Hematopoietic multipotent progenitor cell treated with erythropoietin and hydrocortisone succinate and interleukin-3 and kit ligand, for 17 days (in vitro differentiated cells): ENCODE measurements at places on chromosomes 6 and 20.

DNA sequence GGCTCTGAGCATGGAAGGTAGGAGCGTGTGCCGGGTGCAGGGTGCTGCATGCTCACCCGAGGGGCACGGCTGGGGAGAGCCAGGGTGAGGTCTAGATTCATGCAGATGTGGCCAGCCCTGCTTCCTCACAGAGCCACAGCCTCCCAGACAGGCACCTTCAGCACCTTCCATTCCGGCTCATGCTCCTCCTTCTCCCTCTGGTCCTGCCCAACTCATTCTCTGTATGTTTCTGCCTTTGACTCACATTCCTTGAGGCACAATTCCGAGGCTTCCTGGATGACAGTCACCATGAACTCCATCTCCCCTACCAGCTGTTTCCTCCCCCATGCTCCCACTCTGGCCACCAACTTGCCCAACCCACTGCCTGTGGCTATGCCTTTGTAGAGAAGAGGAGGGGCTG lies 35.4 kb downstream of the DACT2 start:
- no peak for DNase-seq

- DNase-seq: no peak
Measured at GRCh38 chr20:62355516-62355877, 11.6 kb downstream of the LAMA5 start.

- DNase-seq: peak; percentile 50
Measured at GRCh38 chr6:43952746-43953145, 174.5 kb downstream of the MRPL14 start.

GRCh38 chr20:1119128-1119505 lies 715 bp downstream of the PSMF1 start:
- no peak for DNase-seq

DNA sequence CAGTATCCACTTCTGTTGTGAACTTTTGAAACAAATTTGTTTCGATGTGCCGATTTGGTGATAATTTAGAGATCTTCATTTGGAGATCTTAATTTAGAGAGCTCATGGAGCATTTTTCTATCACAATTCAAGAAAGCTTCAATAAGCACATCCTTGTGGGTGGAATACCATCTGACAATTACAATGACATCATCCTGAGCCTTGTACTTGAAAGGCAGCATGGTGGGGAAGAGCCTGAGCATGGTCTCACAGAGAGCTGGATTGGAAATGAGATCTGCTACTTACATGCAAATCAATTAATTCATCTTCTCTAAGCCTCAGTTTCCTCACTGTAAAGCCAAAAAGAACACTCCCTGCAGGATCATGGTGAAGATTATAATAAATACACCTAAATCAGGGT lies 75.9 kb downstream of the FRK start:
- no peak for DNase-seq

- DNase-seq: no peak
Measured at GRCh38 chr6:16781348-16782169, 20.3 kb upstream of the ATXN1 start.

GRCh38 chr6:24959319-24959718 lies 23.6 kb upstream of the RIPOR2 start:
- DNase-seq: no peak

DNA sequence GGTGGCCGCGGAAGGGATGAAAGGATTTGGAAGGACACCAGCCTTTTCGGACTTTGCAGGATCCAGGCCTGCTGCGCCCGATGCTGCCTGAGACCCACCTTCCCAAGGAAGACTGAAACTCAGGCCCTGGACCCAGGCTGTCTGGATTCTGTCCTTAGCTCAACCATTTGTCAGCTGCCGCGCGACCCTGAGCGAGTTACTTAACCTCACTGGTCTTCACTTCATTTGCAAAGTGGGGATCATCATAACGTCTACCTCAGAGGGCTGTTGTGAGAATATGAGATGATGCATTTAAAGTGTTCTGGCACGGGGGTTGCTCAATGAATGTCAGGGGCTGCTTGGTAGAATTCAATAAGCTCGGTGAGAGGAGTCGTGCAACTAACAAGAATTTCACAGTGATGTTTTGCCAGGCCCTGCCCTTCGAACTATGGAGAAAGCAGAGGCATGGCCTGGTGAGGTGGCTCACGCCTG lies 104.2 kb upstream of the PRDM1 start:
- no peak for DNase-seq

GRCh38 chr20:14706555-14706954 lies 369.1 kb upstream of the FLRT3 start:
- DNase-seq: no peak

DNA sequence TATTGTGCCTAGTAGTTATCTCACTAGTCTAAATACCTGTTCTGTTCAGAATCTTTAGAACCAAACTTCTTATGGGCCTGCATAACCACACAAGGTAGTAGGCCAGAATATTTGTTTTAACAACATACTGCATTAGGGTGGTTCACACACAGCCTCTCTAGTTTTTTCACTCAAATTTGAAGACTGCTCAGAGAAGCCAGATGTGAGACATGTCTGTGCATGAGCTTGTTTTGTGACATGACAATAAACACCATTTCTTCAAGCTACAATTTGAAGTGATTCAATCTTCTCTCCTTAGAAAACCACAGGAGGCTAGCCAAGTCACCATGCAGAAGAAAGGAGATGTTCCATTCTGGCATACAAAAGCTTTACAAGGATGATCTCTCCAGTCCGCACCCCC lies 135.6 kb downstream of the MMS22L start:
- no peak for DNase-seq

GRCh38 chr20:19750101-19750606 lies 7.9 kb upstream of the RIN2 start:
- DNase-seq: no peak

- no peak for DNase-seq
Measured at GRCh38 chr6:13492357-13492756, 5.0 kb upstream of the GFOD1 start.

GRCh38 chr6:159487636-159488035 lies 205.4 kb downstream of the SOD2 start:
- DNase-seq: no peak

DNA sequence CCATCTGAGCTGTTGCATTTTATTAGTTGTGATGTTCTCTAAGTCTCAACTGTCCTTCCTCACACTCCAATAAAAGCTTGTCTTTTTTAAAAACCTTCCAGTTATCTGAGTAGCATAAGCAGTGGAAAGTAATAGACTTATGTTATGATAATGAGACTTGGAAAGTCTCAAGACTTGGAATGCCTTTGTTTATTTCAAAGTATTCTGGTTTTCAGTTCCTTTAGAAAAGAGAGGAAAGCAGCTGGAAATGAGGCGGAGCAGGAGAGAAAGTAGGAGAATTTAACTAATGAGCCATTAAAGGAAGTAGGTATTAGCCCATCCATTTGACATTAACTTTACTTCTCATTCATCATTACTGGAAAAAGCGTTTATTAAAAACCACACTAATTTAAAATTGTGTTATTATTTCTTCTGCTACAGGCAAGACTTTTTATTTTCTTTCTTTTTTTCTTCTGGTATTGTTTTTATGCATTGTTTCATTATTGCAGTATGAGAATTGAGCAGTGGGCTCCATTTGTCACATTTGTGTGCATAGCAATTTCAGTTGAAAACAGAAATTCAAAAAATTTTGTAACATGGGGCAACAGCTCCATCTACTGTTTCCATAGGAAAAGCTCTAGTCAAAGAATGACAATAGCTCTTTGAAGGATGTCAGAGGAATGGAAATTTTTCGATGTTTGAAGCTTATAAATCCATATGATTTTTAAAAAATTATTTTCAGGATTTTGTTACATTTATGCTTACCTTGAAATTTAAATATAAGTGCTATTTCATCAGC lies 194.8 kb downstream of the COL9A1 start:
- DNase-seq: no peak

- no peak for DNase-seq
Measured at GRCh38 chr6:147037881-147038280, 166.3 kb upstream of the STXBP5 start.

DNA sequence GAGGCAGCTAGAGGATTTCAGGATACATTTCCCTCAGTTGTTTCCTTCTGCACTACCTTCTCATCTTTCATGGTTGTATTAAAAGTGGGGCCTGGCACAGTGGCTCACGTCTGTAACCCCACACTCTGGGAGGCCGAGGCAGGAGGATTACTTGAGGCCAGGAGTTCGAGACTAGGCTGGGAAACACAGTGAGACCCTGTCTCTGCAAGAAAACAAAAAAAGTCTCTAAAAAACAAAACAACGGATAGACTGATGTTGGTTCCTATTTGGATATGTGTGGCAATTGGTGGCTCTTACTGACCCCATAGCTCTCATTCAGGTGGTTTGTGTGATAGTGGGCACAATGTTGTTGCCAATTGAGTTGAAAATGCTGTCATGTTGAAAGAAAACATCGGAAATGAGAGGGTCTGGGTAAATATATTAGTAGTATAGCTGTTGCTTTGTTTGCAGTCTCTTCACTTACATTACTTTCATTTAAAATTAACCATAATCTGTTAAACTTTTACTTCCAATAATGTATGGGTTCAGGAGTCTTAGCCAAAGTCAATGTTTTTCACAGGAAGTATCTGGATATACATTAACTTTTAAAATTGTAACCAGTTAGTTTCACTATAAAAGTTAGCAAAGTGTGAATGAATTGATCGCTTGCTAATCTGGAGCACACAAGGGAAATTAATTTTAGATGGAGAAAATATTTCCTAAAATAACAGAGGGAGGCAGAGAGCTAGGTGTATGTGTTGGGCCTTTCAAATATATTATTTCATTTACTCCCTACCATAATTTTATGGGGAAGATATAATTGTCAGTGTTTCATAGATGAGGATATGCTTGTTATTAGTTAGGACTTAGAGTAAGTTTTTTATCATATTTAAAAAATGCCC lies 31.1 kb downstream of the UTRN start:
- no peak for DNase-seq

GRCh38 chr20:21554376-21554890 lies 40.6 kb upstream of the NKX2-2 start:
- DNase-seq: no peak

DNA sequence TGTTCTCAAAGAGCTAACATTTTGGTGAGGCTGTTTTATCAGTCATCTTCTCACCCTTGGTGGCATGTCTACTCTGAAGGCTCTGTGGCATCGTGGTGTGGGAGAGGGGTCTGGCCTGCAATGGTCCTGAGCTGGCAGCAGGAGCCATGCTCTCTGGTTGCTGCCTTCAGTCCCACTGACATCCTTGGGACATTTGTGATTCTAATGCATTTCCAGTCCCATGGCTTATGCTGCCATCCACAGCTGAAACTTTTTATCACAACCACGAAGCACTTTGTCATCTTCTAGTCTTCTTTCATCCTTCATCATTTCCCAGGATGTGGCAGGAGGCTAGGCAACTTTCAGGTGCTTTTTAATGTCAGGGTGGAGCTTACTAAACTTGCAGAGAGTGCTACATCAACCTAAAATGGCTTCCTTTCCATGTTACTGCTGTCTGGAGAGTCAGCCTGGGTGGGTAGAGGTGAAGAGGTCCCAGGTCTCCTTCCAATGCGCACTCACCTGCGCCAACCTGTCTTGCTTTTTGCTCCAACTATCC lies 77.1 kb downstream of the GPR63 start:
- DNase-seq: no peak

GRCh38 chr6:111818539-111819226 lies 54.6 kb downstream of the FYN start:
- no peak for DNase-seq

DNA sequence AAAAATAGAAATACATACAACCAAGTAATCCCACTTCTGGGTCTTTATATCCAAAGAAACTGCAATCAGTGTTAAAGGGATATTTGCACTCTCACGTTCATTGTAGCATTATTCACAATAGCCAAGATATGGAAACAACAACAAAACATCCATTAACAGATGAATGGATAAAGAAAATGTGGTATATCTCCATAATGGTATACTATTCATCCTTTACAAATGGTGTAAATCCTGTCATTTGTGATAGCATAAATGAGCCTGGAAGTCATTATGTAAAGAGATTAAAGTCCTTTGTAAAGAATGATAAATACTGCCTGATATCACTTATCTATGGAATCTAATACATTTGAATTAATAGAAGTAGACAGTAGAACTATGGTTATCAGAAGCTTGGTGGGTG lies 327.7 kb downstream of the UTRN start:
- DNase-seq: no peak

GRCh38 chr20:62010551-62011402 lies 54.9 kb downstream of the TAF4 start:
- DNase-seq: peak; percentile 63

DNA sequence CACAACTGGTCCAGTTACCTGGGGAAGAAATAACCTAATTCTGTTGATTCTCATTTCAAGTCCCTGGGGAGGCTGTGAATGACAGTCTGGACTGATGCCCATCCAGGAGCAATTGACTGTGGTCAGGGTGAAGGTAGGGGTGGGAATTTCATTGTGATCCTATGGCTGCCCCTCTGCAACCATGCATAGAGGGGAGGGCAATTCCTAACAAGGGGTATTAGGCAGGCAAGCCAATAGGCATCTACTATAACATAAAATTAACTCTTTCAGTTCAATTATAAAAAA lies 44.0 kb upstream of the TRAM2 start:
- no peak for DNase-seq

DNA sequence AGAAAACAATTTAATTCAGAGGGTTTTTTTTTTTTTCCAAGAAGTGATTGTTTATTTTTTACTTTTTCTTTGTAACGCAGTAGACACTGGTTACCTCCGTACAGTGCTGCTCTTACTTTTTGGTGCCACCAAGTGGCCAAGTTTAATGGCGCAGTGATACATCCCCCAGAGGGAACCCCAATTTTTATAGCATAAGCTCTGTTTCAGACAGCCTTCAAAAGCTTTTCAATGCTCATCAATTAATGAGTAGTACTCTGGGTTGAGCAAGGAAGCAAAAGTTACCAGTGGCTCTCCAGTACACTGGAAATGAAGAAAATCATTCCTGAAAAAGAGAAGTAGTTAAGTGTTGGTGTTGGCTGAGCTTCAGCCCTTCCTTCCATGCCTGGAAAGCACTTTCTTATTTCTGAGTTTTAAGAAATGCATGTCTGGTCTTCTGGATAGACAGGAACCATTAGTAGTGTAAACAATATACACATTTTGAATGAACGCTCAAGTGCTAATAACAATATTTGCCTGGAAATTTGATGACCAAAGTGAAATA lies 129.1 kb upstream of the SMLR1 start:
- DNase-seq: no peak
